NCI-H2029 treated with DMSO at 0.1 percent for 48 hours (cell line): ENCODE measurements at places on chromosomes 11 and 22.

DNA sequence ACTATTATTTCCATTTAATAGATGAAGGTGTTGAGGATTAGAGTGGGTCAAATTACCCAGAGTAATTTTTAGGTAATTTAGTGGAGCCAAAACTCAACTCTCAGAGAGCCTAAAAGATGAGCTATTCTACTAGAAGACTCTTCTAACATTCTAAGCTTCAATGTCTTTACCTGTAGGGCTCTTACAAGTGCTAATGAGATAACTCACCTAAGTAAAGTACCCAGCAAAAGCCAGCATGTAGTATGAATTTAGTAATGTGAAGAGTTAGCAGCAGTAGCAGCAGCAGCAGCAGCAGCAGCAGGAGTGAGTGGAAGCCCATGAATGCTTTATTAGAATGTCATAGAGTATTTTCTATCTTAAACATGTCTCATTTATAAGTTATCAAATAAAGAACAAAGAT is 1239.2 kb downstream of the FAM181B start:
- no peak for DNase-seq

DNA sequence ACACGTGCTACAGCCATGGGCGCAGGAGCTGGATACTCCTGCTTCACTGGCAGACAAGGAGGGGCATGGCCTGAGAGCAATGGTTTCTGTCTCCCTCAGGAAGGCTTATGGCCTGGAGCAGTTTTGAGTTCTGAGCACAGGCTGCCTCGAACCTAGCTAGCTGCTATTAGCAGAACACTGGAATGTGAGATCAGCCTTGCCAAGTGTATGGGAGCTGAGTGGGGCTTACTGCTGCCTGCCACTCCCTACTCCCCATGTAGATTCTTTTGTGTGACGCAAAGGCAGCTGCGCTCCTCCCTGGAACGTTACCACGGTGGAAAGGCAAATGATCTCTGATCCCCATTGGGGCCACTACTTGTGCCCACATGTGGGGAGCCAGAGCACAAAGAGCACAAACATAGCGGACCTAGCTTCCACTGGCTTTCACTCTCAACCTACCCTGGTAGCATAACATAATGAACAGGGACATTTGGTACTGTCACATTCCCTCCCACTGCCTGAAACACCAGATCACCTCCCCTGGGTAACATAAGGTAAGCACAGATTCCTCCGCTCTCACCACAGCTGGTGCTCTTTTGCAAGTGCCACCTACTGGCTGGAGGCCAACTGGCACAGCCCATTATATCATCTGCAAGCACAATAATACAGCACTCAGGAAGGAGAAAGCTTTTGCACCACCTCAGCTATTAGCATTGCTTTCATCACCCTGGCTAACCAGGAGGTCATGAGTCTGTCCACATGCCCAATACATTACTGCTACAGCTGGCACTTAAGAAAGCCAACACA is 84.6 kb upstream of the GUCY1A2 start:
- peak; percentile 29 for DNase-seq

- DNase-seq, result peak; percentile 85
Observed at GRCh38 chr22:29821291-29822016, 16.6 kb downstream of the ASCC2 start.

GRCh38 chr11:106403751-106404150 is 326.3 kb downstream of the AASDHPPT start:
- no peak for DNase-seq

DNA sequence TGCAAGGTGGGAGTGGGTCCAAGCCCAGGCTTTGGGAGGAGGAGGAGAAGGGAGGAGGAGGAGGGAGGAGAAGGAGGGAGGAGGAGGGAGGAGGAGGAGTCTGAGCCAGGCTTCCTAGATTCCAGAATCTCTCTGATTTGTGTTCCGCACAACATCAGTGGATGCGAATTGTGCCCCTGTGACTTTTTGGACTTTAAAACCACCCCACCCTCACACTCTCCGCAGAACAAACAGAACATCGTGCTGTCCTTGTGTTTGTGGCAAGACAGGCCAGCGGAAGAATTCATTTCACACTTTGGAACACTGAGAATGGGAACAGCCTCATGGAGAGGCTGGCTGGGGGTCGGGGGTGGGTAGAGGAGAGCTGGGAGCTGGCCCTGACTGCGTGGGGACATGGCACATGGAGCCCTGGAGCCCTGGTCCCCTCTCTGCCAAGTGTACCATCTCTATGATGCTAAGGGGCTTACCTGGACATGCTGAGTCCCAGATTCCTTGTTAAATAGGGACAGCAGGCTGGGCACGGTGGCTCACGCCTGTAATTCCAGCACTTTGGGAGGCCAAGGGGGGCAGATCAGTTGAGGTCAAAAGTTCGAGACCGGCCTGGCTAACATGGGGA is 16.4 kb upstream of the SHANK2 start:
- DNase-seq, result no peak

- no peak for DNase-seq
Observed at GRCh38 chr11:109547356-109548027, 125.5 kb downstream of the C11orf87 start.

GRCh38 chr11:122814401-122814800 is 23.9 kb upstream of the CRTAM start:
- DNase-seq, result no peak

GRCh38 chr11:86380295-86381059 is 5.8 kb downstream of the CCDC81 start:
- no peak for DNase-seq

- DNase-seq, result no peak
Observed at GRCh38 chr22:31569126-31569525, 72.8 kb downstream of the SFI1 start.

GRCh38 chr11:66532784-66533183 is 13.1 kb downstream of the ZDHHC24 start:
- no peak for DNase-seq

- no peak for DNase-seq
Observed at GRCh38 chr11:82533628-82534327, 199.9 kb downstream of the FAM181B start.

DNA sequence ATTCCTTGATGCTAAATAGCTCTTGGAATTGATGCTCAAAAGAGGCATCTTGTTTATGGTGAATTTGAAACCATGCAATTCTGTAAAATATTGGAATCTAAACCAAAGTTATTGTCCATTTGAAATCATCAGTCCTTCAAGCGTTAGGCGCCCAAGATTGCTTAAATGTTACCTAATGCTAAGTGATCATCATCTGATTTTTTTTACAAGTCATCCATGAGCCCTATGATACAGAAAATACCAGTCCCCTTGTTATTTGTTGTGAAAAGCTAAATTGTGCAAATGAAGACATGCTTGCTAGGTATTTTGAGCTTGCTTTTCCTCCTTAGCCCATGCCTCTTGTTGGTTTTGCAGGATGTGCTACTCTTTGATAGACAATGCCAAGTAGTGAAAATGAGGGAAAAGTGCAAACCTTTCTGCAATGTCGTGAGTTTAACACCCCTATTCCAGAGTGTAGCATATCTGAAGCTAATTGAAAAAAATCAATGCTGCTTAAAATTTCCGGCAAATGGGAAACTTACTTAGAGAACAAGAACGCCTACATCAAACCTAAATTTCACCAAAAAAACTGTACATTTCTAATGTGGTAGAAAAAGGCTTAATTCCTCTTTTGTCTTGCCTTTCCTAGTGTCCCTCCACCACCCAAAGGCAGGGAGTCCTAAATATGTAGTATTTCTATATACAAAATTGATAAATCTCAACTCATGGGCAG is 1.9 kb downstream of the GRK3 start:
- DNase-seq, result no peak

- no peak for DNase-seq
Observed at GRCh38 chr11:9651899-9652748, 11.8 kb upstream of the SWAP70 start.

- DNase-seq, result no peak
Observed at GRCh38 chr11:73814812-73815211, 27.1 kb downstream of the MRPL48 start.

DNA sequence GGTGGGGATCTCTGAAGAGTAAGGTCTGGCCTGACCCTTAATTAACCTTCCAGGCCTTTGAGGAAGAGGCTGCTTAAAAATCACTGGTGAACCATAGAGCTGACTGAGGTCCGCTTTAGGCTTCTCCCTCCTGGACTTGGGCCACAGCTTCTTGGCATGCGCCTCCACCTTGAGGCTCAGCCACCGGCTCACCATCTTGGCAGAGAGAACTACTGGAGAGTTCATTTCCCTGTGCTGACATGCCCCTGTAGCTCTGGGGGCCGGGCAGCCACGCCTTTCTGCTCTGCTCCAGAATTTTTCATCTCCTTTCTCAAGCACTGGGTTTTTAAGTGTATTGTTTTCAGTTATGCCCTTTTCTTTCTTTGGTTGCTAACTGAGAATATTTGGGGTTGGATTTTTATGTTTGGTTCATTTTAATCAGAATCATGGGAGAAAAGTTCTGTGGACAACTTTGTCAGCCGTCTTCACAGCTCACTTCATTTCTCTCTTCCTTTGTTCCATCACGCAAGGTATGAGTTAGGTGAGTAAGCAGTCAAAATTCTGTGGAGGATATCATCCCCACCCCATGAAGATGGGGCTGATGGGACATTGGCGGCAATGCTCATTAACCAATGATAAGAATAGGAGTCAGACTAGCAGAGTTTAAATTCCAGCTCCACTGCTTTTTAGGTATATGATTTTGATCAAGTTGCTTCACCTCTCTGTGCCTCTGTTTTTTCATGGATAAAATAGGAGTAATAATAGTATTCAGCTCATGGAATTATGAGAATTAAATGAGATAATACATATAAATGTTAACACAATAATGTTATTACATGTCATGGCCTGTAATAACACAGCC is 103.9 kb downstream of the DBX1 start:
- no peak for DNase-seq

DNA sequence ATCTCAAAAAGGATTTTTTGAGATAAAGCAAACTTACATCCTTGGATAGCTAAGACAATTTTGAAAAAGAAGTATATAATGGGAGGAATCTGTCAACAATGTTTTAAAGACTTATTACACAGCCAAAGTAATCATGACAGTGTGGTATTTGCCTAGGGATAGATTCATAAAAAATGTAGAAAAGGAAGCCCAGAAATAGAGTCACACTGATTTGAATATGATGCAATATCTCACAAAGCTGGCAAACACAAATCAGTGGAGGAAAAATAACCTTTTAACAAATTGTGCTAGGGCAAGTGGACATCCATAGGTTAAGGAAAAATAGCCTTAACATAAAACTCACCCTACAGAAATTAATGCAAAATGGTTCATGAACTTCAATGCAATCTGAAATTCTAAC is 6.0 kb downstream of the XKR3 start:
- DNase-seq, result no peak

DNA sequence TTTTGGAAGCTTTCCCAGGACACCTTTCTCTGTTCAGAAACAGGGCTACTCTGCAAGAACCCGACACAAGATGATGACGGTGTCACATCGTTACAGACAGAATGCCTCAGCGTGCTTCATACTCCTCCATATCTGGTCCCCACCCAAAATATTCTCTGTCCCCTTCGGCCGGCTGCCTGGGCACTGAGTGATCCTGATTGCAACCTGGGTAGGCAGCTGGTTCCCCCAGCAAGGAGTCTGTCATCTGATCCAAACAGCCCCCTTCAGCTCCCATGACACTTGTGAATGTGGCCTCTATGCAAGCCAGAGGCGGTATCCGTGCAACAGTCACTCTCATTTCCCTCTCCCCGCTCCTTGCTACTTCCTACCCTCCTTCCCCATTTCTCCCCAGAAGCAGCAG is 431.7 kb upstream of the B3GAT1 start:
- DNase-seq, result no peak

GRCh38 chr11:64306876-64307622 is 1.7 kb downstream of the ESRRA start:
- DNase-seq, result no peak

DNA sequence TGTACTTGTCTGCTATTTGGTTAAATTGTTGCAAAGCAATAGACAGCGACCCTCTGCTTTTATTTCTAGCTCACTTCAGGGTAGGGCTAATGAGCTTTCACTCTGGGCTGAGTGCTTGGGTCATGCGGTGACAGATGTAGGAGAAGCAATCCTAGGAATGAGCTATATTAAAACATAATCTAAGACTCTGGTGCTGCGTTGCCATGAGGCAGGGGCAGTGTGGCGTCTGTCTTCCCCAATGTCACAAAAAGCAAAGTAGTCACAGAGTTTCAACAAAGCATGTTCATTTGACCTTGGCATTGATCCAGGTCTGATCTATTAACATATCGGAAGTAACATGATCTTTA is 55.5 kb upstream of the GRAMD1B start:
- no peak for DNase-seq
